ENCODE measurements at places on chromosomes 4 and X.

DNA sequence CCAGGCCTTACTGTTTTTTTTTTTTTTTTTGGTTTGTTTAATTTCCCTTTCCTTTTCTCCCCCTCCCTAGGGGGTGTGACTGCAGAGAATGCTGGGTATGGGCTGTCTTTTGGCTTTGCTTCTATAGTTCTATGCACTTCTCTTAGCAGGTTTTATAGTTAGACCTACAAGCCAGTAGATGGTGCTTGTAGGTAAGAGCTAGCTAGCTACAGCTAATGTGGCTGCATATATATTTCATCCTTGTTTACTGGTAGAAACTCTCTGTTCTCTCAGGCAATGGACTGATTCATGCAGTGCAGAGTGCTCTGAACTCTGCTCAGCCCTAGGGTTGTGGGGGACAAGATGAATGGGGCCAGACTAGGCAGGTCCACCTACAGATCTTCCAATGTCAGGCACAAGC lies 246.4 kb downstream of the SH2D1A start:
- peak; percentile 19 for DNase-seq

DNA sequence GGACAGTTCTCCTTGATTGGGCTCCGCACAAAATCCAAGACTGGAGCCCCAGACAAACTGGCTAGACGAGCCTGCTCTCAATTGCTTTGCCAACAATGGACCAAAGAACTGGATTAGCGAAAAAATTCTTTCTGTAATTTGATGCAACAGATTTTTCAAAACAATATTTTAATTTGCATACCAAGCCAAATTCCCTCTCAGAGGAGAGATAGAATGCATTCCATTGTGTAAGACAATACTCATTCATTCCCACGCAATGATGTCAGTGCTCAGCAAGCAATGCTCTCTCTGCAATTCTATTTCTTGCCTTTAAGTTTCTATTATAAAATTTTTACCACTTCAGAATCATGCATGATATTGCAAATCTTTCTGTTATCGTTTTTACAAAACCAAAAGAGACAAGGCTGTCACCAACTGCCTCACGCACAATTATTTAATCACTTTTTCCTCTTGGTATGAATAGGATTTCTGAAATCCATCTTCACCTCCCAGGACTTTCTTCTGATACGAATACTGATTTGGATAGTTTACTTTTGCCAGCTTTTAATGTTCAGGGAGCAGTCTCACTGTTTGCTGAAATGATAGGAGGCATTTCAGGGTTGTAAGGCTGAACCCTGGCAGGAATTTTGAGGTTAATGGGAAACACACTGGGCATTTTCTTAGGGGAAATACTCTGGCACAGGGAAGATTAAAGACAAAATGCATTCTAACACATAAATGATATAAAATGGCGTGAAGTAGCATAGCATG lies 46.1 kb upstream of the HCCS start:
- no peak for DNase-seq

DNA sequence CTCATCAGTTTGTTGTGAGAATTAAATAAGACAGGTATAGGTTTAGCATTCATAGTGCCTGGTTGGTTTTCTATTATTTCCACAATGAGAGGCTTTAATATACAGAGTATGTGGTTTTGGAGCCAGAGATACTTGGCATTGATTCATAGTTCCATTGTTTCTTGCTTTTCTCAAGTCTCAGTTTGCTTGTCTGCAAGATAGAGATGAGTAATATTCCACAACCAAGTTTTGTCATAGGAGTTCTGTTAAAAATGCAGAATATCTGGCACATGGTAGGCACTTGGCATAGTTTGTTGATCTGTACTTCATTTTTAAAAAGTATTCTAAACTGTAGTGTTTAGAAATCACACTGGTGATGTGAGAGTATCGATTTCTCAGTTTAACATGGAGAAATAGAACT lies 37.5 kb upstream of the EDA2R start:
- DNase-seq = no peak

GRCh38 chr4:26576231-26576739 lies 7.6 kb upstream of the TBC1D19 start:
- DNase-seq = no peak

DNA sequence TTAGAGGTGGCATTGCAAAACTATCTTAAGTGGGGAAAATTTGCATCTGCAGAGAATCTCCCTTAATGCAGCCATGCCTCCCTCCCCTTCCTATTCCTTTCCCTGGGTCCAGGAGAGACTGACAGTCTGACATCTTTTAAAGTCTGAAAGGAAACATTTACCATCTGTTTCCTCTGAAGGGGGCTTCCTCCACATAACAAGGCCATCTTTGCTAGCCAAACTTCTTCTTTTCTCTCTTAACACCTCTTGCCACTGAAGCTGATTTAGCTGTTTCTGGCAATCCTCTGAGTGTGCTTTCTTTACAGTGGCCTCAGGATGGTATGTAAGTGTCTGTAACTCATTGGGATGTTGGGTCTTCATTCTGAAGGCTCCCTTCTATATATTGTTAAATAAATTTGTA lies 34.6 kb upstream of the AADAT start:
- no peak for DNase-seq

DNA sequence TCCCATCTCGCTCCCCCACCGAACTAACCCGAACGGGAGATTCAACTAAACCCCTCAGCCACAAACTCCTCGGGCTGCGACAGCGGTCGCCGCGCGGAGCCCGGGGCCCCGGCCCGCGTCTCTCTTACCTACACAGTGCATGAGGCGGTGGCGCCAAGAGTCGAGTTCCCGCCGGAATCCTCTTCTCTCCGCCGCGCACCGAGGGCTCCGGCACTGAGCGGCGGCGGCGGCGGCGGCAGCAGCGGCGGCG lies 160 bp downstream of the LCORL start:
- peak; percentile 20 for DNase-seq

- no peak for DNase-seq
Measured at GRCh38 chr4:58766763-58767162, 1656.6 kb upstream of the IGFBP7 start.

- no peak for DNase-seq
Measured at GRCh38 chr4:76630741-76631140, 195.7 kb downstream of the SHROOM3 start.

- DNase-seq = no peak
Measured at GRCh38 chr4:80705311-80705710, 325.2 kb upstream of the BMP3 start.

- no peak for DNase-seq
Measured at GRCh38 chr4:148090029-148090428, 352.2 kb downstream of the NR3C2 start.

DNA sequence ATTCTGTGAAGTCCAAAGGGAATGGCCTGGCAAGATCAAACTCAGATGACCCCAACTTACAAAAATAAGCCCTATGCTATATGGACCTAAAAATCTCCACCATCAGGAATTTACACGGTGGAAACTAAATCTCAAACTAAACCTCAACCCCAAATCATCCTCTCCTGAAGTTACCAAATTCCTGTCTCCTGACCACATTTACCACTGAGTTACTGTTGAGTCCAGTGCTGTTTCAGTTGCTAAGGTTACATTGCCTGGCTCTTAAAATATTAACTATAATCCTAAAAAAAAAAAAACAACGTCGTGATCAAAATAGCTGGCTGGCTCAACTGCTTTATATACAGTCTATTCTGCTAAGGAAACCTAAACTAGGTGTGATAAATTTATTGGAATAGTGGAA lies 315.2 kb upstream of the SLIT2 start:
- no peak for DNase-seq

- DNase-seq = no peak
Measured at GRCh38 chrX:99077099-99077498, 1333.0 kb downstream of the PCDH19 start.

Measured in T47D (cell line).